ENCODE measurements at places on chromosomes 6 and 20.

- no peaks in the 10 kb centered on the region for H3K27me3 ChIP-seq
- 0 out of 2 replicates have a peak, but pooled peaks cover 3% of the 10 kb centered on the region for H3K36me3 ChIP-seq
- H3K4me3 ChIP-seq, result no peak overlapping the region
- DNase-seq, result no peak
- peak overlapping the region; percentile 46 for H3K27ac ChIP-seq
Measured at GRCh38 chr20:37348792-37349516, 3.0 kb downstream of the SRC start.

DNA sequence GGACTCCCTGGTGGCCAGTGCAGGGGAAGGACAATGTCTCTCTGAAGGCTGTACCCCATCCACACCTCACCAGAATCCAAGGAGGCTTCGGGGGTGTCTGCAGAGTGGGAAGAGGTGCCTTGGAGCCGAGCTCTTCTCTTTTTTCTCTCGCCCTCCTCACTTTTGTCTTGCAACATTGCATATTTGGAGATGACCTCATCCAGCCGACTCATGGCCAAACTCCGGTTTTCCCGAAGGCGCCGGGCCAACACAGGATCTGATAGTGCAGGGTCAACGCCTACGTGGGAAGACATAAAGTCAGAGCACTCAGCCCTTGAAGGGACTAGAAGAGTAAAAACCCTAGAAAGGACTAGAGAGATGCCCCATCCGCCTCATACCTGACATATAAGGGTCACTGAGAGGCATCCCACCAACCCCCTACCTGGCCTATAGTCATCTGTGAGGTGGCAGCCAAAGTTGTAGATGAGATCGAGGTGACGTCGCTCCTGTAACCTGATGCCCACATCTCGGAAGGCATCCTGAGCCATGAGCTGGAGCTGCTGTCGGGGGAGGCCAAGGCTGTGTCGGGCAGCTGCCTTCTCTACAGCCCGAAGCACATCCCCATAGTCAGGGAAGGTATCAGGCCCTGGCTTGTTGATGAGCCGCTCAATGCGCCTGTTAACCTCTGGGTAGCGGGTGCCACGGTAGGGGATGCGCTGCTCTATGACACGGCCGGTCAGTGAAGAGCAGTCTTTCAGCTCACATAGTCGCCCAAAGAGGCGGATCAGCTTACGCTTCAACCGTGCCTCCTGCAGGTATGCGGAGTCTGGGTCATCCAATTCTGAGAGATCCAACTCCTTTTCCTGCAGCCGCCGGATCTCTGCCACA is 3.0 kb upstream of the ZBTB22 start:
- H3K27ac ChIP-seq, result peak overlapping the region; percentile 77
- peaks cover 13% of the 10 kb centered on the region for H3K36me3 ChIP-seq
- H3K4me3 ChIP-seq, result peak overlapping the region; percentile 94
- peaks cover 26% of the 10 kb centered on the region for H3K4me1 ChIP-seq
- peak; percentile 94 for DNase-seq

DNA sequence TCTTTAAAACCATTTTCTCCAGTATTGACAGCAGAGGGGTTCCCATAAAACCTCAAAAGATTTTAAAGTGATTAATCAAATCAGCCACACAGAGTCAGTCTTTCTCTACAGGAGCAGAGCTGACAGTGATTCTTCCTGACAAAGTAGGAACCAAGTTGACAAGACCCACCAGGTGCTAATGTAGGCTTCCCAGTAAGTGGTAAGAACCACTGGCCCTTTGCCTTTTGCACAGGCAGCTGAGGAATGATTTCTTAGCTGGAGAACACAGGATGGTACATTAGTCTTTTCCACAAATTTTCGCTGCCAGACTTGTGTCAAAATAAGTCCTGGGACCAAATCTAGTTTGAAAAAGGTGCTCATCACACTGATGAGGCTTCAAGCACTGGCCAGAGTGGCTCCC is 95.8 kb downstream of the ARMC2 start:
- peak overlapping the region; percentile 100 for H3K27ac ChIP-seq
- H3K27me3 ChIP-seq, result no peaks in the 10 kb centered on the region
- peaks cover 42% of the 10 kb centered on the region for H3K4me1 ChIP-seq
- H3K36me3 ChIP-seq, result no peaks in the 10 kb centered on the region
- H3K4me3 ChIP-seq, result peak overlapping the region; percentile 68

DNA sequence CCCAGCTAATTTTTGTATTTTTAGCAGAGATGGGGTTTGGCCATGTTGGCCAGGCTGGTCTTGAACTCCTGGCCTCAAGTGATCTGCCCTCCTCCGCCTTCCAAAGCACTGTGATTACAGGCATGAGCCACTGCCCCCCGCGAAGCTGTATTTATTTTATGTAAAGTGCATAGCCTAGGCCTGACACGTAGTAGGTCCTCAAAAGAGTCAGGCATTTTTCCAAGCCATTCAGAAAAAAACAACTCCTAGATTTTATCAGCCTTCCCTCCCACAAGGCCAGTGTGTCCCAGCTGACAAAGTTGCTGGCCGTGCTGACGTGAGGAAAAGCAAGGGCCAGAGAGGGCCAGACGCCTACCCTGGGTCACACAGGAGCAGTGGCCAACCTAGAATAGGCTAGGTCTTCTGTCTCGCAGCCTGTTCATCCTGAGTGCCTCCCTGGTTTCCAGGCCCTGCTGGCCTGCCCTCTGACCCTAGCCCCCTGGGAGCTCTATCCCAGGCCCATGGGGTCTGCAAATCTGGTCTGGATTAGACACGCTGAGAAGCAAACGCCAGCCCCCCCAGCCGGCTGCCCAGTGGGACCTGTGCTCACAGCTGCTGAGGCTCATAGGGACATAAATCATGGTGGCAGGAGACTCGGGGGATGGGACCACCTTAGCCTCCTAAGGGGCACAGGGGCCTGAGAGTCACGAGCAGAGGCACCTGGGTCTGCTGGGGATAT is 11.8 kb downstream of the TCF15 start:
- H3K36me3 ChIP-seq, result no peaks in the 10 kb centered on the region
- no peak for DNase-seq
- H3K4me1 ChIP-seq, result no peaks in the 10 kb centered on the region
- H3K4me3 ChIP-seq, result no peak overlapping the region

- H3K4me1 ChIP-seq, result 0 out of 2 replicates have a peak, but pooled peaks cover 3% of the 10 kb centered on the region
- H3K36me3 ChIP-seq, result no peaks in the 10 kb centered on the region
Measured at GRCh38 chr20:40990542-40991120, 38.0 kb upstream of the TOP1 start.

GRCh38 chr6:5652406-5653137 is 354.2 kb downstream of the NRN1 start:
- H3K4me3 ChIP-seq, result no peak overlapping the region
- no peaks in the 10 kb centered on the region for H3K27me3 ChIP-seq
- DNase-seq, result no peak

GRCh38 chr6:143136647-143137046 is 76.0 kb downstream of the AIG1 start:
- no peak for DNase-seq
- H3K27ac ChIP-seq, result no peak overlapping the region
- peaks cover 28% of the 10 kb centered on the region for H3K4me1 ChIP-seq
- H3K4me3 ChIP-seq, result no peak overlapping the region
- H3K36me3 ChIP-seq, result no peaks in the 10 kb centered on the region
- H3K27me3 ChIP-seq, result no peaks in the 10 kb centered on the region

- no peak overlapping the region for H3K4me3 ChIP-seq
- peaks cover 12% of the 10 kb centered on the region for H3K36me3 ChIP-seq
- H3K27ac ChIP-seq, result no peak overlapping the region
- DNase-seq, result no peak
Measured at GRCh38 chr20:647479-648019, 5.5 kb downstream of the SRXN1 start.

DNA sequence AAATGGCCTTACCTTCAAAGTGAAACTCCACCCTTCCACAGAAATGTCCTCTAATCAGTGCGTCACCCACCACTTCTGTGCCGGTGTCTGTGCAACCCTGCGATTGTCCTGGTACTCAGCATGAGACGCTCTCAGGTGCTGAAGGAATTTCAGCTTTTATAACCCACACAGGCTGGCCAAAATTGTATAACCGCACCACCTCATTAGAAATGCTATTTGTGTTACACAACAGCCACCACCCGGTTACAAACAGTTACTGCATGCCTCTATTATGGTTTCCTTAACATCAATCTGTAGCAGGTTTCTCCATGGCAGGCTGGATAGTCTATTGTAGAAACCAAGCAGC is 51.5 kb downstream of the SLC23A2 start:
- DNase-seq, result peak; percentile 81
- H3K4me3 ChIP-seq, result no peak overlapping the region
- H3K36me3 ChIP-seq, result no peaks in the 10 kb centered on the region
- H3K27me3 ChIP-seq, result no peaks in the 10 kb centered on the region
